ENCODE measurements at places on chromosomes 13 and 19. TPM values are rescaled to one million over a fixed set of nuclear protein-coding genes. Genes with fewer than 3 reads are reported as not detected.

The KLK11 gene
- not detected for total RNA-seq

The SIGLECL1 gene
- total RNA-seq: not detected

DNA sequence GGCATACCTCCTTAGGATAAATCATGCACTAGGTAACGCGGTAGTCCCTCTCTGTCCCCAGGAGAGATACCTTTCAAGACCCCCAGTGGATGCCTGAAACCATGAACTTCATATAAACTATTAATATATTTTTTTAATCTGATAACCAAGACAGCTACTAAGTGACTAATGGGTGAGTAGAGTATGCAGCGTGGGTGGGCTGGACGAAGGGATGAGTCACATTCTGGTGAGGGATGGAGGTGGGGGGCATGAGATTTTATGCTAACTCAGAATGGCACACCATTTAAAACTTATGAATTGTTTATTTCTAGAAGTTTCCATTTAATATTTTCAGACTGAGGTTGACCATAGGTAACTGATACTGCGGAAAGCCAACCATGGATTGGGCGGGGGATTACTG is 46.2 kb downstream of the CDK8 start:
- H3K27me3 ChIP-seq: no peaks in the 10 kb centered on the region
- H3K4me3 ChIP-seq: no peak overlapping the region
- no peak for DNase-seq
- no peaks in the 10 kb centered on the region for H3K4me1 ChIP-seq

The ZNF471 gene
- total RNA-seq: not detected

DNA sequence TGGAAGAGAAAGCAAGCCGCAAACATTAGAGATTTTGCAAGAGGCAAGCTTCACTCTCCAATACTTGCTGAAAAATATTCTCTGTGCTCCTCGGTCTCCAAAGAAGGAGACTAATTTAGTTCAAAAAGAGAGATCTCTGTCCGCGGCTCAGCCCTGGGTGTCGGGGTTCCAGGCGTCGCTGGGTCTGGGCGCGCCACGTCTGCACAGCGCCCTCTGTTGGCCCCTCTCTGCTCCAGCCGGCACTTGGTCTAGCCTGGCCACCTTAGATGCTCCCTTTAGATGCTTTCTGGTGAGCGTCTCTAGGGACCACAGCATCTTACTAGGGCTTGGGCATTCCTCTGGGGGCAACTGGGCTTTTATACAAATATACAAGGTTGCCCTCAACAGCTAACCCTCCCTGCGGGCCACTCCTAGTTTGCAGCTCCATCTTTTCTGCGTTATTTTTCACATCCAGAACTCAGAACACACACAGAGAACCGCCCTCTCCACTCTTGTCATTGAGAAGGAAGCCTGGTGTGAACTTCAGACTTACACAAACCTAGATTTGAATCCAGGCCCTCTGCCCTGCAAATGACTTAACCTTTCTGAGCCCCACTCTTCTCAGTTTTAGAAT is 78.3 kb downstream of the CYSLTR2 start:
- H3K36me3 ChIP-seq: no peaks in the 10 kb centered on the region
- H3K27me3 ChIP-seq: no peaks in the 10 kb centered on the region
- DNase-seq: peak; percentile 11
- H3K4me1 ChIP-seq: no peaks in the 10 kb centered on the region
- H3K27ac ChIP-seq: no peak overlapping the region

The OVOL3 gene
- total RNA-seq: not detected

The GFY gene
- total RNA-seq: not detected

DNA sequence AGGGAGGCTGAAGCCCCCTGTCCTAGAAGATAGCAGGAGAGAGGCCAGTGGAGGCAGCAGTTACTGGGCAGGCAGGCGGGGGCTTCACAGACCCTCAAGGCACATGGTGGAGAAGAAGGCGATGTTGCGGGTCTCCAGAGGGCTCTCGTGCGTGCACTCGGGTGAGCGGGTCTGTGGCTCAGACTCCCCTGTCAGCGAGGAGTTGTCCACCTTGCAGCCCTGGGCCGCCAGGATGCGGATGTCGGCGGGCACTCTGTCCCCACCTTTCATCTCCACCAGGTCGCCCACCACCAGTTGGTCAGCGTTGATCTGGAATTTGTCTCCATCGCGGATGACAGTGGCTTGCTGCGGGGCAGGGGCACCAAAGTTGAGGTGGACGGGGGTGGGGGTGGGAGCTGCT is 3.2 kb downstream of the ATP4A start:
- no peaks in the 10 kb centered on the region for H3K36me3 ChIP-seq
- no peak overlapping the region for H3K27ac ChIP-seq
- H3K4me3 ChIP-seq: no peak overlapping the region
- peaks cover 42% of the 10 kb centered on the region for H3K27me3 ChIP-seq
- DNase-seq: no peak

- H3K27me3 ChIP-seq: no peaks in the 10 kb centered on the region
- H3K4me3 ChIP-seq: no peak overlapping the region
- H3K36me3 ChIP-seq: peaks cover 11% of the 10 kb centered on the region
- no peak for DNase-seq
- no peak overlapping the region for H3K27ac ChIP-seq
- H3K4me1 ChIP-seq: no peaks in the 10 kb centered on the region
Measured at GRCh38 chr13:32209652-32210051, 105.5 kb downstream of the ZAR1L start.

DNA sequence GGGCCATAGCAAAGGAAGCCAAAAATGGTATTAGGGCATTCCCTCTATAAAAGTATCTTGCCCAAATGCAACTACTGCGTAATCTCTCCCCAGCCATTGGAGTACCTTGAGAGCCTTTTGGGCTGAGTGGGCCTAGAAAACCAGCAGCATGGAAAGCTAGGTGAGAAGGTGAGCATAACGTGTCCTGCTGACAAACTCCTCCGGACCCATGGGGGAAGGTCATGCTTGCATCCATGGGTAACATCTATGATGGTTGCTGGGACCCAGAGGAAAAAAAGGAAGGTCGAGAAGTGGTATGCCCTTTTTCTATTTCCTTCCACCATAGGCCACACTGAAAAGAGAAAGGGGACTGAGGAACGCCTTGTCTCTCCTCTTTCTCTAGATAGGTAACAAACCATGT is 57.4 kb downstream of the ZNF728 start:
- H3K4me1 ChIP-seq: no peaks in the 10 kb centered on the region
- H3K4me3 ChIP-seq: no peak overlapping the region
- no peak for DNase-seq
- no peaks in the 10 kb centered on the region for H3K27me3 ChIP-seq

DNA sequence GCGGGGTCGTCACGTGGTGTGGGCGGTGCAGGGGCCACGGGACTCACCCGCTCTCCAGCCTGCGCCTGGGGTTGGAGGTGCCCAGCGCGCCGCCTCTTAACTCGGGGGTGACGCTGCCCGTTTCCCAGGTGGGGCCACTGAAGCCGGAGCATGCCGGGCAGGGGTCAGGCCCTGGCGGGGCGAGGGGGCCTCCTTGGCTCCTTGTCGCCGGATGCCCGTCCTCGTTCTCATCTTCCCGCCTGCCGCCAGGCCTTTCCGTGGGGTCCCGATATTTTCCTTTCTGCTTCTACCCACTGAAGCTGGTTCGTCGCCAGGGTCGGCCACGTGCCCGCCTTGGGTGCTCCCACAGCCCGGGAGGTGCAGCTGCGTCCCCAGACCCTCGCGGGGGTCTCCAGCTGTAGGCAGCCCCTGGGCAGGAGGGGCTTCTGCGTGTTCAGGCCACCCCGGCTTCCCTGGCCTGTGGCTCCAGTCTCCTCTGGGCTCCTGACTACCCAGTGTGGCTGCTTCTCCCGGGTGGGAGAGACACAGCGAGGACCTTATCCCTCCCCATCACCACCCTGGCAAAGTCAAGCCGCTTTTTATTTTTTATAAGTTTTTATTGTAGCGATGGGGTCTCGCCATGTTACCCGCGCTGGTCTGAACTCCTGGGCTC is 772 bp downstream of the FAM174C start:
- H3K27ac ChIP-seq: peak overlapping the region; percentile 100
- H3K36me3 ChIP-seq: peaks cover 49% of the 10 kb centered on the region
- peak overlapping the region; percentile 57 for H3K4me3 ChIP-seq
- peaks cover 51% of the 10 kb centered on the region for H3K4me1 ChIP-seq

DNA sequence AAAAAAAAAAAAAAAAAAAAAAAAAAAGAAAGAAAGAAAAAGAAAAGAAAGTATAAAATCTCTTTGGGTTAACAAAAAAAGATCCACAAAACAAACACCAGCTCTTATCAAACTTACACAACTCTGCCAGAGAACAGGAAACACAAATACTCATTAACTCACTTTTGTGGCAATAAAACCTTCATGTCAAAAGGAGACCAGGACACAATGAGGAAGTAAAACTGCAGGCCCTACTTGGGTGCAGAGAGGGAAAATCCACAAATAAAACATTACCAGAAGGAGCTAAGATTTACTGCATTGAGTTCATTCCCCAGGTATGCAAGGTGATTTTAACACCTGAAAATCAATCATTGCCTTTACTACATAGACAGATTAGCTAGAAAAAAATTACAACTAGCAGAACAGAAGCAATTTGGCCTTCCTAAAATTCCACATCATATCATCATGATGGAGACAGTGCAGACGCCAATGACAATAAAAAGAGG is 9.6 kb upstream of the CEACAM5 start:
- H3K4me3 ChIP-seq: no peak overlapping the region
- no peaks in the 10 kb centered on the region for H3K36me3 ChIP-seq
- no peak overlapping the region for H3K27ac ChIP-seq

The FSD1 gene
- total RNA-seq: not detected

The RASGRP4 gene
- total RNA-seq: not detected

The HSPB6 gene
- total RNA-seq: not detected

The PRKCSH gene
- 125 TPM for total RNA-seq

DNA sequence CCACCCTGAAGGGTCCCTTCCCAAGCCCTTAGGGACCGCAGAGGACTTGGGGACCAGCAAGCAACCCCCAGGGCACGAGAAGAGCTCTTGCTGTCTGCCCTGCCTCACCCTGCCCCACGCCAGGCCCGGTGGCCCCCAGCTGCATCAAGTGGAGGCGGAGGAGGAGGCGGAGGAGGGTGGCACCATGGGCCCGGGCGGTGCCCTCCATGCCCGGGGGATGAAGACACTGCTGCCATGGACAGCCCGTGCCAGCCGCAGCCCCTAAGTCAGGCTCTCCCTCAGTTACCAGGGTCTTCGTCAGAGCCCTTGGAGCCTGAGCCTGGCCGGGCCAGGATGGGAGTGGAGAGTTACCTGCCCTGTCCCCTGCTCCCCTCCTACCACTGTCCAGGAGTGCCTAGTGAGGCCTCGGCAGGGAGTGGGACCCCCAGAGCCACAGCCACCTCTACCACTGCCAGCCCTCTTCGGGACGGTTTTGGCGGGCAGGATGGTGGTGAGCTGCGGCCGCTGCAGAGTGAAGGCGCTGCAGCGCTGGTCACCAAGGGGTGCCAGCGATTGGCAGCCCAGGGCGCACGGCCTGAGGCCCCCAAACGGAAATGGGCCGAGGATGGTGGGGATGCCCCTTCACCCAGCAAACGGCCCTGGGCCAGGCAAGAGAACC is 1.5 kb downstream of the EGLN2 start:
- H3K27me3 ChIP-seq: no peaks in the 10 kb centered on the region
- H3K4me1 ChIP-seq: peaks cover 66% of the 10 kb centered on the region
- no peak overlapping the region for H3K27ac ChIP-seq
- H3K4me3 ChIP-seq: peak overlapping the region; percentile 93
- 0 out of 3 replicates have a peak, but pooled peaks cover 9% of the 10 kb centered on the region for H3K36me3 ChIP-seq

The ADGRE1 gene
- total RNA-seq: not detected

The VN1R2 gene
- not detected for total RNA-seq

DNA sequence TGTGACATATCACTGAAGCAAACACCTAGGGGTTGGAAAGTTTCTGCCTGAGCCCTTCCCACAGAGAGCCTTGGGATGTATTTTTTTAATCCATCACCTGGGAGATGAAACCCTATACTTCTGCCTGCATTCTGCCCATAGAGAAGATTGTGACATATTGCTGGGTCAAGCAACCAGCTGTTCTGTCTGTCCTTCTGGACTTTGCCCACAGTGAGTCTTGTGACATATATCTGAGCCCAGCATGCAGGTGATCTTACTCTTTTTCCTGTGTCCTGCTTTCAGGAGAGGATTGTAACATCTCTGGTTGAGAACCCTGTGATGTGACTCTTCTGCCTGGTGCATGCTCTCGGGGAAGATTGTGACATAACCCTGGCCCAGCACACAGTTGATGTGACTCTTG is 24.9 kb upstream of the ZNF681 start:
- DNase-seq: no peak
- no peak overlapping the region for H3K4me3 ChIP-seq
- no peak overlapping the region for H3K27ac ChIP-seq
- no peaks in the 10 kb centered on the region for H3K27me3 ChIP-seq
- H3K4me1 ChIP-seq: no peaks in the 10 kb centered on the region
- no peaks in the 10 kb centered on the region for H3K36me3 ChIP-seq

The ZNF878 gene
- total RNA-seq: 6.4 TPM

DNA sequence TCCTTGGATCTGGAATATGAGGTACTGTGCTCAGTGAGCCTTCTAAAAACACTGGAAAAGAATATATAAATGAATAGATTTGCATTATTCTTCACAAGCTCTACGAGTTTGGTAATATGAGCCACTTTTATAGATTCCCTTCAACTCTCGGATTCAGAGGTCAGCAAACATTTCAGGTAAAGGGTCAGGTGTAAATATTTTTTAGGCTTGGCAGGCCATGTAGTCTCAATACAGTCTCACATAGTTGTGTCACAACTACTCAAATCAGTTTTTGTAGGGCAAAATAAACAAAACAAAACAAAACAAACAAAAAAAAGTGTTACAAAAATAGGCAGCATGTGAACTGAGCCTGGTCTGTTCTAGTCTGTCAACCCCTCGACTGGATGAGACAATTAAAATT is 57.4 kb downstream of the PSPC1 start:
- no peak overlapping the region for H3K27ac ChIP-seq
- DNase-seq: no peak
- H3K36me3 ChIP-seq: peaks cover 51% of the 10 kb centered on the region
- no peaks in the 10 kb centered on the region for H3K4me1 ChIP-seq
- H3K27me3 ChIP-seq: no peaks in the 10 kb centered on the region

GRCh38 chr13:54185785-54186184 is 1157.2 kb downstream of the OLFM4 start:
- H3K4me1 ChIP-seq: no peaks in the 10 kb centered on the region
- no peaks in the 10 kb centered on the region for H3K36me3 ChIP-seq
- no peak for DNase-seq
- no peaks in the 10 kb centered on the region for H3K27me3 ChIP-seq
- no peak overlapping the region for H3K27ac ChIP-seq
- H3K4me3 ChIP-seq: no peak overlapping the region

DNA sequence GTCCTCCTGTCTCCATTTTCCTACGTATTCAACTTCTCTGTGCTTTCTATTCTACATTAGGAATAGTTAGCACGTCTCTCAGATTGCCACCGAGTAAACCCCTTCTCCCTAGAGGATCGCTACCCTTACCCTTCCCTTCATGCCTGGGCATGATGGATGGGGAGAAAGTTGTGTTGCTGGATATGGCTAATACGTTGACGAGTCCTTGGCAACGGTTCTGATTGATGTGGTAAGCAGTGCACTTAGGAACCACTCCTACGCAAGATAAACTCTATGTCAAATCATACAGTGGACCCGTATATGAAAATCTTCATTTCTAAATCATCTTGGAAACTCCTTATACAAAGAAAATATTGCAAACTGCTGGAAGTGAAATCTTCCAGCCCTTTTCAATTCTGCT is 224.5 kb downstream of the EFNB2 start:
- H3K36me3 ChIP-seq: no peaks in the 10 kb centered on the region
- no peak for DNase-seq
- H3K27me3 ChIP-seq: no peaks in the 10 kb centered on the region
- H3K4me1 ChIP-seq: no peaks in the 10 kb centered on the region
- H3K4me3 ChIP-seq: no peak overlapping the region
